ENCODE measurements at places on chromosomes 6 and 20.

- no peak for DNase-seq
Measured at GRCh38 chr20:59016795-59017492, 2.3 kb upstream of the TUBB1 start.

- DNase-seq, result no peak
Measured at GRCh38 chr20:19314621-19315020, 102.2 kb downstream of the SLC24A3 start.

GRCh38 chr20:59823491-59824259 lies 109.8 kb downstream of the SYCP2 start:
- peak; percentile 77 for DNase-seq

DNA sequence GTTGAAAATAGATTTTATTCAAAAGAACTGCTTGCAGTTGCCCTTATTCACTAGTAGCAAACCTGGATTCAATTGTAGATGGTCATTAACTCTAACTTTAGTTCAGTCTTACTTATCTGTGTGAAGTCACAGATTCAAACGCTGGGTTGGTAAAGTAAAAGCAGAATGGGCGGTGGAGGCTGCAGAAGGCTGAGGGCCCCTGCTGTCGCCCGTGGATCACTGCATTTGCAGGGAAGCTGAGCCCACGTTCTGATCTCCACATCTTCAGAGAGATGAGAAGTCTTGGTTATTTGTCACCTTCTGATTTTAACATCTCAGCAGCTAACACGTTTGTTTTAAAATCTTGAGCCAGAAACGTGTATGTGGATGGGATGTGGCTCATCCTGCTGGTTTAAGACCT lies 75.1 kb downstream of the SNX9 start:
- DNase-seq, result no peak

- DNase-seq, result no peak
Measured at GRCh38 chr20:47642118-47642517, 140.4 kb downstream of the NCOA3 start.

DNA sequence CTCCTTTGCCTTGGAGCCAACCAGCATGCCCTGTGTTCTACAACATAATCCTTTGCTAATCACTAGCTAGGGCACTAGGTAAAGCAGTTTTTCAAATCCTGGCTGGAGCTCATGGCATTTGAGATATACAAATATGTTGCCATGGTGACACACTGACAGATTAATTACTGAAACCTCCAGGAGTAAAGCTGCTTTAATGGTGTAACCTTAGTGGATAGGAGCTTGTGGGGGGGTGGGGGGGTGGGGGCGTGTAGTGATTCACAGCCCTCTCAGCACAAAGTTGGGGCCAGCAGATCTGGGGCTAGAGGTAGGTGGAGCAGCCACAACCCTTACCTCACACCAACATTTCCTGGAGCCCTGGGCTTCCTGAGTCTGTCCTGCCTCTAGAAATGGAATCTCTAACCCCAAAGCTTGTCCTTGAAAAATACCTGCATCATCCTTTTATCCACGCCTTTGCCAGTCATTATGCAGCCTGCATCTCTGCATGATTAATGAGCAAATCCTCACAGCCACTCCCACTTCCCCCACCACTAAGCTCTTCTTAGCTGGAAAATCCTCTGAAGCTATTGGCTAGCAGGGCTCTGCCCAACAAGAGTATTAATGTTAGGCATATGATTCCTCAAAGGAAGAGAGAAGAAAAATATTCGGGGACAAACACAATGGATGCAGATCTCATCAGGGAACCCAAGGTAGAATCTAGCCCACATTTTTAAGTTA lies 84.5 kb upstream of the PRND start:
- DNase-seq, result no peak

DNA sequence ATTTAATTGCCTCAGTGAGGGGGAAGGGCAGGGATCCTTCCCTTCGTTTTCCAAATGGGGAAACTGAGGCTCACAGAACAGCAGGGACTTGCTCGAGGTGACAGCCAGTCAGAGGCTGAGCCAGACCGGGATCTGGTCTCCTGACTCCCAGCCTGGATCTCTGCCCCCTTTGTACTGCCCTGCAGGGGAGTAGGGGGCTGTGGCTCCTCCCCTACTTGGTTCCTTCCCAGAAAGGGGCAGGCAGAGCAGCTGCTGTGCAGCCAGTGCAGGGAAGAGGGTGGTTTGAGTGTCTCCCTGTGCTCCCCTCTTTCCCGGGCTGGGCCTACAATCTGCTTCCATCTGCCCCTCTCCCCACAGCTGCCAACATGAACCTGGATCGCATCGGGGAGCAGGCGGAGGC lies 37.6 kb downstream of the UQCC2 start:
- no peak for DNase-seq

GRCh38 chr20:39268981-39269461 lies 306.9 kb downstream of the DHX35 start:
- DNase-seq, result no peak

- DNase-seq, result peak; percentile 65
Measured at GRCh38 chr20:38119446-38119845, 45.6 kb downstream of the TGM2 start.

DNA sequence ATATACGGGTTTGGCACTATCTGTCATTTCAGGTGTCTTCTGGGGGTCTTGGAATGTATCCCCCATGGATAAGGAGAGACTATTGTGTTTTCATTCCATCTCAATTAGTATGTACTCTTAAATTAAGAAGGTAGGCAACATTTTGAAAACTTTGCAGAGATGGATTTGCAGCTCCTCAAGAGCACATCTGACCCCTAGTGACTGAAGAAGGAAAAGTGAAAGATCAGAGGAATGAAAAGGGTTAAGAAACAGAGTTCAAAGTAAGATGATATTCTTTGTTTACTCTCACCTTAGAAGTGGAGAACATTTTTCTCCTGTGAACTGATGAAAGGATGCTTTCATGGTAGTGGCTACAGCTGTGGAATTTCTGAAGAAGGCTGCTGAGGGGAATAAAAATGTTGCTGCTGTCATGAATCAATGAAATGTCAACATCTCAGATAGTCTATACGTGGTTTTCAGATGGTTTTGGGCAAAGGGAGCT lies 41.5 kb downstream of the SH3BGRL2 start:
- no peak for DNase-seq

DNA sequence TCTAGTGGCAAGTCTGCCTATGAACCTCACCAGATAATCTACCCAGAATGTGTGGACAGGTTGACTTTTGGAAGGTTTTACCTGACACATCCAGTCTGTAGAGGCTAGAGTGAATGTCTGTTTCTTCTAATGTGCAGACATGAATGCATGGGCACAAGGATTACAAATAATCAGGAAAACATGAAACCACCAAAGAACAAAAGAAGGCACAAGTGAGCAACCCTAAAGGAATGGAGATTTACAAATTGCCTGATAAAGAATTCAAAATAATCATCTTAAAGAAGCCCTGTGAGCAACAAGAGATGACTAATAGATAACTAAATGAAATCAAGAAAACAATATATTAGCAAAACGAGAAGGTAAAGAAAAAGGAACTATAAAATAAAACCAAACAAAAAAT lies 876.1 kb upstream of the ADGRB3 start:
- DNase-seq, result no peak

DNA sequence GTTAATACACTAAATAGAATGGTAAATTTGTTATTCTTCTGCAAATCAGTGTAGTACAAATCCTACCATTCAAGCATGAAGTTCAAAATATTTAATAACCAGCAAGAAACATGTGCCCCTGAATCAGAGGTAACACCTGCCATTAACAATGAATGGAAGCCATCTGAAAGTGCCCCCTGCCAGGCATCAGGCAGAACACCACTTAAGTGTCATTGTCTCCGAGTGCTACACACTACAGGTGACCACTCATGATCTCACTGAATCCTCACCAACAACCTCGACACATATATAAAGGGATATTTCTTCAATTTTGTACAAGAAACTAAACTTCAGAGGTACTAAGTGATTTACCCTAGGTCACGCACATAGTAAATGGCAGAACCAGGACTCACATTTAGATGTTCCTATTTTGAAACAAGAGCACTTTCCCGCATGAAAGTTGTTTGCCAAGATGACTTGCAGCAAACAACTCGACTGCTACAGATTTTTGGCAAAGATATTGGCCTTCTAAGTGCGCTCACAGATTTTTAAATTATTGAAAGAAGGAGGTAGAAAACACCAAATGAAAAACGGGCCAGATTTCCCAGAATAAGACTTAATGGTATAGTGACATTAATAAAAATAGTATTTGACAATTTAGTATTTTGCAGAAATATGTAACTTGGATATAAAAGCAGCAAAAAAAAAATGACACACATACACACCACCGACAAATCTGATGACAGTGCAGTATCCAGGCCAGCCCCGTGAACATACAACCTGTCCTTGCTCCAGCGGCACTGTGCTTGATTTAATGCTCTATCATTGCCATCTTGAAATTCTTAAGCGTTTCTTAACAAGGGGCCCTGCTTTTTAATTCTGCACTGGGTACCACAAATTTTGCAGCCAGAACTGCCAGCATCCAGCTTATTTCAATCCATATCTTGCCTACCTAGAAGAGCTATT lies 274.5 kb downstream of the ALDH8A1 start:
- no peak for DNase-seq

Measured in vagina (tissue), 2 donors.